ENCODE measurements at places on chromosomes 11 and 22. TPM values are rescaled to one million over a fixed set of nuclear protein-coding genes. Genes with fewer than 3 reads are reported as not detected.

Gene CABP4
- polyA plus RNA-seq: 0.53 TPM

Gene PRG3
- polyA plus RNA-seq: not detected

Gene CDC42BPG
- 1.5 TPM for polyA plus RNA-seq

GRCh38 chr11:11860103-11860979 lies 18.6 kb downstream of the USP47 start:
- no peaks in the 10 kb centered on the region for H3K36me3 ChIP-seq
- H3K27me3 ChIP-seq: no peaks in the 10 kb centered on the region
- no peaks in the 10 kb centered on the region for H3K4me1 ChIP-seq
- DNase-seq: no peak
- no peak overlapping the region for H3K4me3 ChIP-seq

DNA sequence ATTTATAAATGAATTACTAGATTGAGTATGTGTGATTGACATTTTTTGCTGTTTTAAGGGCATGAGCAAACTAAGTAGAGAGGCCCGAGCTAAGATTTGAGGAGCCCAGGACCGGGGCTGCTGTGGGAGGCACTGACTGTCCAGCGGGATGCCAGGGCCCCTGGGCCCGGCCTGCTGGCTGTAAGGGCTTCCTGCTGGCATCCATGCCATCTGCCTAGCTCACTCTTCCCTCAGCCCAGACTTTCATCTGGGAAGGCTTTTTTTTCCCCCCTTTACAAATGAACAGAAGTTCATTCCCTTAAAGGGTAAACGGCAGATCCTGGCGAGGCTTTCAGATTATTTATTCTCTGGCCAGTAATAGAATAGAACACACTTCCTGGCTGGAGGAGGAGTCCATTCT lies 16.0 kb upstream of the TP53I11 start:
- H3K36me3 ChIP-seq: no peaks in the 10 kb centered on the region
- no peak for DNase-seq
- no peak overlapping the region for H3K4me3 ChIP-seq
- H3K27me3 ChIP-seq: no peaks in the 10 kb centered on the region
- no peak overlapping the region for H3K27ac ChIP-seq

DNA sequence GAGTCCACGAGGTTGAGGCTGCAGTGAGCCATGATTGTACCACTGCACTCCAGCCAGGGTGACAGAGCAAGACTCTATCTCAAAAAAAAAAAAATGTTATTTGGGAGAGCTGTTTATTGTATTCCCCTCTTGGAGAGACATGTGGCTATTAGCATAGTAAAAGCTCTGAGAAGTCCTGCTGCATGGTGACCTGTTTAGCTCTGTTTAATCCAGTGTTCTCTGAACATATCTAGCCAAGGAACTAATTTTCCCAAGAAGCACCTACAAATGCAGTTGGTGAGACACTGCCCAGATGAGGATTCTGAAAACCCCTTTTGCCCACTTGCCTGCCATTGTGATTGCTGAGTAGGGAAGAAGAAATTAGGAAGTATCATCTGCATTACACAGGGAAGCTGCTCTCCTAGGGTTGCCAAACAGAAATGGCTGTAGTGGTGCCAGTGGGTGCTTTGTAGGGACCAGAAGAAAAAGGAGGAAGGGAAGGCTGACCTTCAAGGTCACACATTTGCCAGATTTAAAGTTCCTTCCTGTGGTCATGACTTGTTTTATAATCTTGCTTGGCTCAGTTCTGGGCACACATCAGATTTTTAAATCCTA lies 15.7 kb downstream of the TIMP3 start:
- no peak overlapping the region for H3K27ac ChIP-seq
- H3K36me3 ChIP-seq: peaks cover 10% of the 10 kb centered on the region
- no peaks in the 10 kb centered on the region for H3K27me3 ChIP-seq

All from spinal cord (tissue), 10 donors.